Renal cortex interstitium (tissue), 15 donors: ENCODE measurements at places on chromosomes 7 and 10. TPM values are rescaled to one million over a fixed set of nuclear protein-coding genes. Genes with fewer than 3 reads are reported as not detected.

SEMA3C gene
- 31.8 TPM for polyA plus RNA-seq

PNLIPRP1 gene
- not detected for polyA plus RNA-seq

PRLHR gene
- polyA plus RNA-seq = not detected

PRSS58 gene
- polyA plus RNA-seq = not detected

MYL7 gene
- polyA plus RNA-seq = 0.77 TPM

TFPI2 gene
- polyA plus RNA-seq = 8.0 TPM

ENTPD1 gene
- polyA plus RNA-seq = 18.1 TPM

TET1 gene
- 11.0 TPM for polyA plus RNA-seq

MMD2 gene
- polyA plus RNA-seq = not detected

PROSER2 gene
- 5.4 TPM for polyA plus RNA-seq

HK1 gene
- 49.7 TPM for polyA plus RNA-seq

GPR85 gene
- polyA plus RNA-seq = 0.70 TPM

HPS6 gene
- 12.5 TPM for polyA plus RNA-seq

PAX4 gene
- not detected for polyA plus RNA-seq

OR2F1 gene
- 0.04 TPM for polyA plus RNA-seq

FAM131B gene
- 2.6 TPM for polyA plus RNA-seq

TRIM8 gene
- 132 TPM for polyA plus RNA-seq

CHST15 gene
- 20.7 TPM for polyA plus RNA-seq

VAX1 gene
- polyA plus RNA-seq = not detected

PNLIPRP2 gene
- 0.10 TPM for polyA plus RNA-seq

ABCA13 gene
- 0.67 TPM for polyA plus RNA-seq

CYP2E1 gene
- 1.7 TPM for polyA plus RNA-seq

PPP1R3C gene
- 40.5 TPM for polyA plus RNA-seq
